ENCODE measurements at places on chromosomes 1 and 21. TPM values are rescaled to one million over a fixed set of nuclear protein-coding genes. Genes with fewer than 3 reads are reported as not detected.

Gene FCGR3B
- total RNA-seq: 3.7 TPM

Gene CFHR2
- total RNA-seq: not detected

Gene PCP4
- total RNA-seq: 5.3 TPM

Gene CFAP126
- not detected for total RNA-seq

Measured in right cardiac atrium (tissue), 5 donors.